Hematopoietic multipotent progenitor cell treated with erythropoietin and hydrocortisone succinate and interleukin-3 and kit ligand, for 8 days (in vitro differentiated cells): ENCODE measurements at places on chromosomes 16 and 17.

- DNase-seq = no peak
Observed at GRCh38 chr16:87828907-87829621, 40.2 kb downstream of the SLC7A5 start.

GRCh38 chr16:85480727-85481101 is 132.4 kb upstream of the GSE1 start:
- DNase-seq = no peak

DNA sequence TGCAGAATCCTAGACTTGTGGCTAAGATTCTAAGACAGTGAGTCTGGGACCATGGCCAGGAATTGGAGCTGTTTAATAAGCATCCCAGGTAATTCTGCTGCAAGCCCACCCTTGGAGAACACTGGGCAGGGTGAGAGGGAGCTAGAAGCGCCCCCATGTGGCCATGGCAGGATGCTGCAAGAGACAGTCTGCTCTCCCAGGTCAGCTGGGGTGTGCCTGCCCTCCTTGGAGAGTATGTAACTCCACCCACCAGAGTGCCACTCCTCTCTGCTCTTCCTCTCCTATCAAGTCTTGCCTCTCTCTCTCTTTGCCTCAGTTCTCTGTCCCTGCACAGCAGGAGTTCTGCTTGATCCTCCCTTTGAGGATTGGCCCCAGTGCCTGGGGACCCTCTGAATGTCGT is 14.9 kb downstream of the RCVRN start:
- DNase-seq = peak; percentile 62

DNA sequence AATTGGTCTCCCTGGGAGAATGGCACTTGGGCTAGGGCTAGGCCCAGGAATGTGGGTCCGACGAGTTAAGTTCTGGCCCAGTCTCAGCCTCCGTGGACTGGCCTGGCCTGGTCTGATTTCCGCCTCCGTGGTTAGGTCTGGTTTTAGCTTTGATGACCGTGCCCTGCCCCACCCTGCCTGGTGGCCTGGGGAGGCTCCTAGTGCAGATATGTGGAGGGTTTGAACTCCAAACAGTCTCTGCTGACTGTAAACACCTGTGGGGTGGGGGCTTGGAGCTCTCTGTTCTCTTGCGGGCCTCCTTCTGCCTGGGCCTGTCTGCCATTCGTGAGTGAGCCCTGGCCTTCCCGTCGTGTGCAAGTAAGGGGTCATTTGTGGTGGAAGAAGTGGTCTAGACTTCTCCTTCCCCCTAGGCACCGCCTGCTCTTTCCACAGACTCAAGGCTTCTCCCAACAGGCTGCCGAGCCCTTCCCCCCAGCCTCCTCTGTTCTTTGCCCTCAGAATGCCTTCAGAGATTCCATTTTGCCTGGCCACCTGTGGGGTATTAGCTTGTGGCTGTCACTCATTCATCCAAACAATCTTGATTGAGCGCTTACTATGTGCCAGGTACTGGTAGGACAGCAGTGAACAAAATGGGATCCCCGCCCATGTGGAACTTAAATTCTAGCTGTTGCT is 1.6 kb downstream of the ATP6V0C start:
- DNase-seq = peak; percentile 43

DNA sequence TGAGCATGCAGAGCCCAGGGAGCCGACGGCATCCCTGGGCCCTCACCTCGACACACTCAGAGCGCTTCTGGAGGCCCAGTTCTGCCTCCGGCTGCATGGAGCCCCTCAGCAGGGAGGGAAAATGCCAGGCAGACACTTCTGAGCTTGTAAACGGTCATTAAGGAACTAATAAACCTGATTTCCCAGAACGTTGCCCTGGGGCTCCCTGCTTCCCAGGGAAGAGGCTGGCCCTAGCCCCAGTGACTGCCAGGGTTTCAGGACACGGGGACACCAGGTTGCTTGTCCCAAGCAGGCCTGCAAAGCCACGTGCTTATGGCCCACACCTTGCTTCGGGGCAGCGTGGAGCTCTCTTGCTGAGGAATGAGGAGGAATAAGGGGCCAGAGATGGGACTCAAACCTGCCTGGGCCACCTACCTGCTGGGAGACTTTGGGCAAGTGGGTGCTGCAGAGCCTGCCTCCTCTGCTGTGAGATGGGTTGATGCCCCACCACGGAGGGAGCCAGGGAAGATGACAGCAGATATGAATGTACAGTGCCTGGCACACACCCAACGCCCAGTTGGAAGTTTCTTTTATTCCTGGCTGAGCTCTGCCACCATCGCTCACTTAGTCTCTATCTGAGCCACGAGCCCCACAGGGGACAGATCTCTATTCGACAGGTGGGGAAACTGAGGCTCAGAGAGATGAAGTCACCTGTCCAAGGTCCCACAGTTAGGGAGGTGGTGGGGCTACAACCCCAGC is 5.4 kb downstream of the RHBDF2 start:
- DNase-seq = no peak

- no peak for DNase-seq
Observed at GRCh38 chr16:54362591-54363206, 76.1 kb upstream of the IRX3 start.

GRCh38 chr17:8192070-8192815 is 2.3 kb upstream of the BORCS6 start:
- peak; percentile 95 for DNase-seq

GRCh38 chr16:18942061-18942460 is 15.9 kb upstream of the SMG1 start:
- DNase-seq = no peak

DNA sequence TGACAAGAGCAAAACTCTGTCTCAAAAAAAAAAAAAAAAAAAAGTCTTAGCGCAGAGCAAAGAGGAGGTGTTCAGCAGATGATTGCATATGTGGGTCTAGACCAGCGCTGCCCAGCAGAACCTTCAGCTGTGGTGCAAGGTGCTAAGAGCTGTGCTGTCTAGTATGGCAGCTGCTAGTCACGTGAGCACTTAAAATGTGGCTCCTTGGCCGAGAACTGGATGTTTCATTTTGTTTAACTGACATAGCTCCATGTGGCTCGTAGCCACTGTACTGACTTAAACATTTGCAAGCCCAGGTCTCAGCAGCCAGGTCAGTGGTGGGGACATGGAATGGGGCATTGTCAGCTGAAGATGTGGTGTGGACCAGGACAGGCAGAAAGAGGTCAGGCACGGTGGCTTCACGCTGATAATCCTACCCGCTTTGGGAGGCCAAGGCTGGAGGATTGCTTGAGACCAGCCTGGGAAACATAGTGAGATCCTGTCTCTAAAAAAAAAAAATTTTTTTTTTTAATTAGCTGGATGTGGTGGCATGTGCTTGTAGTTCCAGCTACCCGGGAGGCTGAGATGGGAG is 9.2 kb downstream of the C1QTNF1 start:
- DNase-seq = no peak

DNA sequence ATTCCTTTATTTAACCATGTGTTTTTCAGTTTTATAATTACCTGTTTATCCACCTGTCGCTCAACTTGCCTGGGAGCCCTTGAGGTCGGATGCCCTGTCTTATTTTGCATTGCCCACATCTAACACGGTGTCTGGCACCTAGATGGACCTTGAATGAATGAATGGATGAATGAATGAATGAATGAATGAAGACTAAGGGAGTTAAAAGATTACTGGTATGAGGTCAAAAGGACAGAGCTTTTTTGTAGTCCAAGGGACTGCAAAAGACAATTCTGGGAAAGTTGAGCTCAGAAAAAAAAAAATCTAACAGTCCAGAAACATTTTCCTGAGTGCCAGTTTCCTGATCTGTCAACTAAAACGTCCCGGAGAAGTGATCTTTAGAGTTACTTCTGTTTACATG is 244.6 kb upstream of the MYOCD start:
- DNase-seq = no peak

DNA sequence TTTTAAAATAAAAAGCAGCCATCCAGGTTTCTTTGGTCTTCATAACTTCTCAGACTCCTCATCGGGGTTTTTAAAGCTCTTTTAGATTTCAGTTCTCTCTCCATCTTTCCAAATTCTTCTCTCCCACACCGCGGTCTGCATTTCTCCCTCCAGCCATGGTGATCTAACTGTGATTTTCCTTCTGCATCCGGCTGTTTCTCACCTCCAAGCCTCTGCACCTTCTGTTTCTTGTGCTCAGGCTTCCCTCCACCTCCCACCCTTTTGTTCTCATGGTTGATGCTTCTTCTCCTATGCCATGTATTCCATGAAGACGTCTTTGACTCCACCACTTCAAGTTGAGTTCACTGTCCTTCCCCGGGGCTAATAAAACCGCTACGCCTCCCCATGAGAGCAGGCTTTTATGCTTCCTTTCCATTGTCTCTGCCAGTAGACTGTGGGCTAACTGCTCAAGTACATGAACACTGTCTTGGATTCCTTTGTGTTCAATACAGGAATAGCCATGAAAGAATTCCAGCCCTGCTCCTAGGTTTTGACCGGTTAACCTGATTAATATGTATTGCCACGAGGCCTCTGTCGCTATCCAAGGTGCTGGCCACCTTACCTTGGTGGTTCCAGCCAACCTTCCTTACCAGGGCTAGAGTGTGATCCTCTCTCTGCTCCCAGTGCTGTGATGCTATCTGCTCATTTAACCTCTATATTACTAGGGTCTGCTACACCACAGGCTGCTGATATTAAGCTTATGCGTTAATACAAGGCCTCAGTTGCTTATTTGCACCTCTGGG is 625.1 kb downstream of the HS3ST4 start:
- no peak for DNase-seq

DNA sequence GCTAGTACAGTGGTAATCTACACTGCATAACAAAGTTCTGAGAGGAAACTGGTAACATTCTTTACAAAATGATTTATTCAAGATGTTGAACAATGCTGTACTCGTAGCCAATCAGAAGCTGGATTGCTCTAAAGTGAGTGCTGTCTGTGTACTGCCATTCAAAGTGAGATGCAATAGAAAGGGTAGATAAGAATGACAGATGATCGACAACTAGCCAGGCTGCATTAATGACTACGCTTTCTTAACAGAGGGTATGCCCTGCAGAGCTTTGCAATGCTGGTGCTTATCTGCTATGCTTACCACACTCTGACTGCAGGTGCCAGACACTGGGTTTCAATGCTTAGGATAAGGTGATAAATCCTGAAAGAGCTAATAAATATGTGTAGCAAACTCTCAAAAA is 46.1 kb upstream of the SLC25A19 start:
- peak; percentile 68 for DNase-seq

GRCh38 chr17:10648956-10649355 is 8.2 kb downstream of the MYH3 start:
- DNase-seq = peak; percentile 61

- peak; percentile 20 for DNase-seq
Observed at GRCh38 chr17:57110579-57111325, 25.7 kb downstream of the AKAP1 start.

- DNase-seq = no peak
Observed at GRCh38 chr17:72456075-72456474, 335.3 kb downstream of the SOX9 start.

DNA sequence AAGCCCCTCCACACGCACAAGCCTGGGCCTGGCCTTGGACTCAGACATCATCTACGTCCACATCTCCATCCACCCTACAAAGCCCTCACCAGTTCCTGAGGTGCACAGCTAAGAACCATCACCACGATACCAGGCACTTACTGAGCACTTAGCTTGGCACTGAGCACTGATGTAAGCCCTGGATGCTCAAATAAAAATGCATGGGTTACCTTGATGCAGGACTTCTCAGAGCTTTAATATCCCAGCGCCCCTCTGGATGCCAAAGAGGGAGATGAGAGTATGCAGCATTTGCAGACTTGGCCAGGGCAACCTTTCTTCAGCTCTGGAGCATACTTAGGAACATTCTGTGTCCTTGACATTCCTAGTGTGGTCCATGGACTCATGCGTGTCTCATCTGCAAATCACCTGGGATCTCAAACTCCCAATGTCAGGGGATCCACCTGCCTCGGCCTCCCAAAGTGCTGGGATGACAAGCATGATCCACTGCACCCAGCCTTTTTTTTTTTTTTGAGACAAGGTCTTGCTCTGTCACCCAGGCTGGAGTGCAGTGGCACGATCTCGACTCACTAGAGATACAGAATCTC is 69.8 kb downstream of the RAB11FIP4 start:
- DNase-seq = no peak

DNA sequence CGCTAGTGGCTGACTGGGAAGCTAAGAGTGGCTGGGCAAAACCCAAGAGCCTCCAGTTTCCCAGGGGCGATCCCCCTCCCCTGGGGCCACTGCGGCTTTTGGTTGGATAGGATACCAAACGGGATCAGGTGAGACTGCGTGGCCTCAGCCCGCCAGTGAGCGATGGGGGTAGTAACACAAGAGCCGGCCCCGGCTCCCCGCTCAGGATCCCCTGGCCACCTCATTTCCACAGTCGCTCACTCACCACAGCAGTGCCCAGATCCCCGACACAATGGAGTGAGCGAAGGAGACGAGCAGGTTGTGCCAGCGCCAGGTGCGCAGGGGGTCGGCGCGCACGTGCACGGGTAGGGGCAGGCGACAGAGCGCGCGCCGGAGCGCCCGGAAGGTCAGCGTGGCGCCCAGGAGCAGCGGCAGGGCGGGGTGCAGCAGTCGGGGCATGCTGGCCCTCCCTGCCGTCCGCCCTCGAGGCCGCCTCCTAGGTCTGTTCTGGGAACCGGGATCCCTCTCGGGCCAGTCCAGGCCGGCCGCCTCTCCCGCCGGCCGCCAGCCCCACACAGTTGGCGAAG is 290 bp downstream of the TLCD1 start:
- DNase-seq = peak; percentile 80

- no peak for DNase-seq
Observed at GRCh38 chr17:61495161-61495857, 43.1 kb downstream of the TBX4 start.

GRCh38 chr17:7634384-7634783 is 4.4 kb downstream of the SHBG start:
- DNase-seq = peak; percentile 71

- DNase-seq = no peak
Observed at GRCh38 chr17:10286324-10286723, 86.5 kb downstream of the MYH13 start.
